ENCODE measurements at places on chromosomes 3 and 15. TPM values are rescaled to one million over a fixed set of nuclear protein-coding genes. Genes with fewer than 3 reads are reported as not detected.

GRCh38 chr3:52784931-52785590, 7.7 kb downstream of the ITIH1 start:
- no peak for DNase-seq
- no peaks in the 10 kb centered on the region for H3K4me1 ChIP-seq
- peaks cover 4% of the 10 kb centered on the region for H3K27me3 ChIP-seq

DNA sequence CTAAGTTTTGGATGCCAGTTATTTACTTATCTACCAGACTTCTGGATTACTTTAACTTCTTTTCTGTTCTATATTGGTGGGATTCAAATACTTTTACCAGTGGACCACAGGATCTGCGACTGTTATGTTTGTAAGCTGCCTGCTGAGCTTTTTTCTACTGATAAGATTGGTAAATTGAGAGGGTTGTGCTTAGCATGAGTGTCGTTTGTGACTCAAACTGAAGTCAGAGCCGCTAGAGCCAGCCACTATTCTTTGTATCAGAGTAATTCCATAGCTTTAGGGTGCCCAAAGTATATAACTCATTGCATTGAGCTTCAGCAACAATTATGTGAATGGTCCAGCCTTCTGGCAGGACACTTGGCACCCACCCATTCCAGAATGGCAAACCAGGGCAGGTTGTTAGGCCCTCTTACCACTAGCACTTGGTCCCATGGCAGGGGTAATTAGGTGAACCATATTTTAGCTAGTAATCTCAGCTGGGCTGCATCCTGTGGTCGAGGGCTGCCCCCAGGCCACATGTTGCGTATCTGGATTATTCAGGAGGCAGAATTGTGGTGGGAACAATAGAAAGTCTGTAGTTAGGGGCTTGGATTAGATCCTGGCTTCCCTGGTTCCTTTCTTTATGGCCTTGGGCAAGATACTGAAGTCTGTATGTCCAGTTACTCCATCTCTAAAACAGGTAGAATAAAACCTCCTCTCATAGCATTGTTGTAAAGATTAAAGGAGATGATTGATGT, 6.0 kb downstream of the PLCL2 start:
- DNase-seq: no peak
- peaks cover 48% of the 10 kb centered on the region for H3K4me1 ChIP-seq

DNA sequence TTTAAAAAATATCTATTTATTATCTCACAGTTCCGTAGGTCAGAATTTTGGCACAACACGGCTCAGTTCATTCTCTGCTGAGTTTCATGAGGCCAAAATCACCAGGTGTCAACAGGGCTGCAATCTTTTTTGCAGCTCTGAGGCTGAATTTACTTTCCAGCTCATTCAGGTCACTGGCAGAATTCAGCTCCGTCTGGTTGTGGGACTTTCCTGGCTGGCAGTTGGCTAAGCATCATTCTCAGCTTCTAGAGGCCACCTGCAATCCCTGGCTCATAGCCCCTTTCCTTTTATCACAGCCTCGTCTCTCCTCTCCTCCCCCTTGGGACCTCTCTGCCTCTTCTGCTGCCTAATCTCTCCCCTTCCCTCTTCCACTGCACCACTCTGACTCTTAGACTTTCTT, 174.0 kb upstream of the WNT5A start:
- H3K27me3 ChIP-seq: no peaks in the 10 kb centered on the region
- H3K4me1 ChIP-seq: no peaks in the 10 kb centered on the region
- H3K36me3 ChIP-seq: no peaks in the 10 kb centered on the region
- no peak for DNase-seq

GRCh38 chr3:79351699-79352098, 416.1 kb downstream of the ROBO1 start:
- H3K4me1 ChIP-seq: no peaks in the 10 kb centered on the region
- no peak overlapping the region for H3K4me3 ChIP-seq
- H3K36me3 ChIP-seq: no peaks in the 10 kb centered on the region

- peak overlapping the region; percentile 95 for H3K4me3 ChIP-seq
- peak overlapping the region; percentile 82 for H3K27ac ChIP-seq
- peaks cover 54% of the 10 kb centered on the region for H3K4me1 ChIP-seq
- peak; percentile 66 for DNase-seq
- no peaks in the 10 kb centered on the region for H3K27me3 ChIP-seq
These were observed 691 bp downstream of the MAP2K1 start for GRCh38 chr15:66387163-66388042.

GRCh38 chr3:110504401-110504800, 567.2 kb upstream of the NECTIN3 start:
- H3K27me3 ChIP-seq: no peaks in the 10 kb centered on the region
- H3K27ac ChIP-seq: no peak overlapping the region

- H3K27me3 ChIP-seq: no peaks in the 10 kb centered on the region
- no peak overlapping the region for H3K4me3 ChIP-seq
- H3K27ac ChIP-seq: no peak overlapping the region
- no peak for DNase-seq
These were observed 392.0 kb upstream of the RORA start for GRCh38 chr15:61621146-61621545.

- H3K36me3 ChIP-seq: no peaks in the 10 kb centered on the region
- no peak for DNase-seq
- peaks cover 23% of the 10 kb centered on the region for H3K4me1 ChIP-seq
- no peaks in the 10 kb centered on the region for H3K27me3 ChIP-seq
These were observed 22.0 kb downstream of the SLC9A9 start for GRCh38 chr3:143826296-143826695.

Gene PLCB2
- 305 TPM for total RNA-seq

- no peak overlapping the region for H3K27ac ChIP-seq
- no peak overlapping the region for H3K4me3 ChIP-seq
- DNase-seq: no peak
- H3K27me3 ChIP-seq: no peaks in the 10 kb centered on the region
These were observed 1040.9 kb downstream of the AGBL1 start for GRCh38 chr15:87120555-87120954.

- no peak for DNase-seq
- H3K27me3 ChIP-seq: peaks cover 7% of the 10 kb centered on the region
- H3K4me1 ChIP-seq: peaks cover 17% of the 10 kb centered on the region
- H3K4me3 ChIP-seq: no peak overlapping the region
These were observed 9.4 kb downstream of the TERC start for GRCh38 chr3:169755488-169755887.

Gene ELL3
- 0.99 TPM for total RNA-seq

GRCh38 chr15:28025413-28025812, 73.7 kb downstream of the OCA2 start:
- H3K27me3 ChIP-seq: no peaks in the 10 kb centered on the region
- H3K4me3 ChIP-seq: no peak overlapping the region
- no peaks in the 10 kb centered on the region for H3K36me3 ChIP-seq
- no peak overlapping the region for H3K27ac ChIP-seq

Gene PDZRN3
- not detected for total RNA-seq

GRCh38 chr3:139718415-139718814, 40.6 kb upstream of the NMNAT3 start:
- no peak for DNase-seq
- H3K27me3 ChIP-seq: no peaks in the 10 kb centered on the region
- H3K27ac ChIP-seq: no peak overlapping the region
- H3K4me1 ChIP-seq: no peaks in the 10 kb centered on the region

Gene MINDY2
- total RNA-seq: 15.5 TPM

- H3K36me3 ChIP-seq: peaks cover 32% of the 10 kb centered on the region
- peaks cover 26% of the 10 kb centered on the region for H3K4me1 ChIP-seq
- no peaks in the 10 kb centered on the region for H3K27me3 ChIP-seq
- H3K4me3 ChIP-seq: no peak overlapping the region
- no peak for DNase-seq
These were observed 91.6 kb downstream of the DNASE1L3 start for GRCh38 chr3:58119186-58119585.

- no peak overlapping the region for H3K27ac ChIP-seq
- H3K4me3 ChIP-seq: no peak overlapping the region
- H3K4me1 ChIP-seq: peaks cover 13% of the 10 kb centered on the region
These were observed 87.8 kb upstream of the LMOD3 start for GRCh38 chr3:69210068-69210730.

DNA sequence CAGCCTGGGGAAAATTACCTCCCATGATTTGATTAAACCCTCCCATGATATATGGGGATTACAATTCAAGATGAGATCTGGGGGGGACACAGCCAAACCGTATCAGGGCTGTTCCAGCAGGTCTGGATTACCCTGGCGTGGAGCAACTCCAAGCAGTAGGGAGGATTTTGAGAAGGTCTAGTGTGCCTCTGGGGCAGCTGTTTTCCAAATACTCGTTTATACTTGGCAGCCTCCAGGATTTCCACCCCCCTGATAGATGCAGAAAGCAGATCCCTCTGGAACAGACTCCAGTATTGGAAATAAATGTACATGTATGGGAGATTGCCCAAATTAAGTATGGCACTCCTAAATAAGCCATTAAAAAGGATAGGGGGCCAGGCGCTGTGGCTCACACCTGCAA, 7.7 kb upstream of the IRAK2 start:
- no peak overlapping the region for H3K4me3 ChIP-seq
- H3K4me1 ChIP-seq: no peaks in the 10 kb centered on the region
- H3K36me3 ChIP-seq: peaks cover 22% of the 10 kb centered on the region
- H3K27ac ChIP-seq: no peak overlapping the region
- H3K27me3 ChIP-seq: no peaks in the 10 kb centered on the region

GRCh38 chr15:48987142-48987541, 23.4 kb upstream of the SHC4 start:
- H3K36me3 ChIP-seq: peaks cover 13% of the 10 kb centered on the region
- no peak for DNase-seq
- no peak overlapping the region for H3K27ac ChIP-seq
- H3K27me3 ChIP-seq: peaks cover 1% of the 10 kb centered on the region

Gene SNX22
- total RNA-seq: 0.20 TPM

Gene GHSR
- total RNA-seq: not detected

- no peaks in the 10 kb centered on the region for H3K27me3 ChIP-seq
- no peak overlapping the region for H3K4me3 ChIP-seq
- no peaks in the 10 kb centered on the region for H3K4me1 ChIP-seq
- no peaks in the 10 kb centered on the region for H3K36me3 ChIP-seq
These were observed 7.9 kb upstream of the HHATL start for GRCh38 chr3:42710323-42711021.

GRCh38 chr3:138479438-138479863, 45.0 kb downstream of the ESYT3 start:
- H3K36me3 ChIP-seq: no peaks in the 10 kb centered on the region
- peaks cover 5% of the 10 kb centered on the region for H3K27me3 ChIP-seq
- no peak overlapping the region for H3K27ac ChIP-seq
- H3K4me3 ChIP-seq: no peak overlapping the region
